ENCODE measurements at places on chromosomes 11 and 22. TPM values are rescaled to one million over a fixed set of nuclear protein-coding genes. Genes with fewer than 3 reads are reported as not detected.
A peak's percentile ranks its signal among the peaks of the same experiment; 100 is the strongest.

DNA sequence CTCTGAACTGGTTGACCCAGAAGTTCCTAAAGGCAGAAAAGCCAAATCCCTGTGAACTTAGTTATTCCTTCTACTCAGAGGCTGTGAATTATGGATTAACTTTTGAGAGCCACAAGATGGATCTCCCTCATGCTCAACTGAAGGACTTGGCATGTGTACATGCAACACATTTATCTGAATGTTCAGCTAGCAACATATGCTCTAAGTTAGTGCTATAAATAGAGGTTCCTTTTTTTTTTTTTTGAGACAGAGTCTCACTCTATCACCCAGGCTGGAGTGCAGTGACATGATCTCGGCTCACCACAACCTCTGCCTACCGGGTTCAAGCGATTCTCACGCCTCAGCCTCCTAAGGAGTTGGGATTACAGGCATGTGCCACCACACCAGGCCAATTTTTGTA lies 40.1 kb downstream of the EIF4ENIF1 start:
- peak; percentile 18 for DNase-seq

DNA sequence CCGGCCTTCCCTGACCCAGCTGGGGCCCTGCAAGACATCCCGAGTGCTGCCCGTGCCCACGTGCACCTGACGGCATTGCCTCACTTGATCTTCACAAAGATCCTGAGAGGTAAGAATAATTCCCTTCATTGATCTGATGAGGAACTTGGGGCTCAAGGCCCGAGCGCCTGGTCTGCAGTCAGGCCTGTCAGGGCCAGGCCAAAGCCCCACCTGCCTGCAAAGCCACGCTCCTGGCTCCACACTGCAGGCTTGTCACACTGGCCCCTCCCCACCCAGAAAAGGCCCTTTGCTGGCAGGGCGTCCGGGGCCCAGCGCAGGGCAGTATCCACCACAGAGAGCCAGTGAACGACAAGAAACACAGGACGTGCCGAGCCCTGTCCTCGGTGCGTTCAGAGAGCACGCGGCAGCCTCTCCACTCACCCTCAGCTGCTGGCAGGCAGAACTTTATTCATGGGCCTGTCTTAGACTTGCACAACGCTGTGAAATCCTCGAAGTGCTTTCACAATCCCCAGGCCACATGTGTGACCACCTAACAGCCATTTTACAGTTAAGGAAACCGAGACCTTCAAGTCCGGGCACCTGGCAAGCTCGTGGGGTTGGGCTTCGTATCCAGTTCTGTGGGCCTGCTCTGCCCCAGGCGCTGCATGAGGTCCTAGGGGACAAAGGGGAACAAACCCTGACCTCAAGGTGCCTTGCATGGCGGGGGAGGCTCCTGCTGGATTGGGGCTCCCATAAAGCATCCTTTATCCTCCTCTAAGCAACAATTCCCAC lies 14.8 kb downstream of the KIAA0930 start:
- DNase-seq, result no peak

GRCh38 chr11:111605681-111606080 lies 3.4 kb downstream of the SIK2 start:
- no peak for DNase-seq

WT1 gene
- not detected for polyA plus RNA-seq

DNA sequence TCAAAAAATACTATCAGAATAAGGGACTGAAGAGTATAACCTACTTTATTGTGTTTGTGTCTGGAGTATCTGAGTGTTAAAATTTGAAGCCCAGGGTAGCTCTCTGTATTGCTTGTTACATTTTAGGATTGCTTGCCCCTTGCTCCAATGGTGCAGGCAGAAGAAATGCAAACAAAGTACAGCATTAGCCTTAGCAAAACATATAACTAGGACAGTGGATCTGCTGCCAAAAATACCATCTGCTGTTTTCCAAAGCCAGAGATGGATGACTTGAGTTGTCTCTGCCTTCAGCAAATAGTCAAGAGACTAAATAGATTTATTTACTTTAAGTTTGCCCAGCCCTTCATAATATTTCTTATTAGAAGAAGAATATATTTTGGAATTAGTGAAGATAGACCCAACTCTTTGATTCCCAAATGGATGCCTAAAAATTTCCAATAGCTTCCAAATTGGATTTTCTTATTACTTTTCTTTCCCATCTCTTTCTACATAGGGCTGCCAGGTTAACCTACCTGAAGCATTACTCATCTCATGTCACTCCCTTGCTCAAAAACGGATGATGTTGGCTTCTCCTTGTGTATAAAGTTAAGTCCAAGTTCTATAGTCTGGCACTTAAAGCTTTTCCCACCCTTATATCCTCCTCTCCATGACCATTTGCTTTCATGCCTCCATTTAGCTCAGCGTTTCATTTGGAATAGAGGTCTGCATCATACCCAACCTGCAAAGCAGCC lies 66.3 kb downstream of the LDLRAD3 start:
- DNase-seq, result peak; percentile 93

DNA sequence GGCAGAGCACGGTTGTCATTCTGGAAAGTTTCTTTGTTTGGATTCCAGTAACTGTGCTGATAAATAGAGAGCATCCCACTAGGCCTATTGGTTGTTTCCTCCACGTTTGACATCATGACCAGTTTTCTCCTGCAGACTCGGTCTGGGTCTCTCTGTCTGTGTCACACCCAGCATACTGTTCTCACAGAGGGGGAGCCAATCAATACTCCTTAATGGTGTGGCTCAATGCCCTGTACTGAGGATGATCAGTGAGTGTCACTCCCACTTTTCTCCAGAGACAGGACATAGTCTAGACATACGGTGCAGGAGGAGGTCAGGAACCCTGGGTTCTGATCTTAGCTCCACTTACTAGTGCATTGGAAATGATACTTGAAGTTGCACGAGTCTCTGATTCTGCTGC lies 88.2 kb upstream of the BLID start:
- DNase-seq, result no peak

GRCh38 chr11:83819931-83820549 lies 533.9 kb upstream of the CCDC90B start:
- peak; percentile 88 for DNase-seq

- no peak for DNase-seq
Measured at GRCh38 chr22:35777335-35777975, 59.8 kb downstream of the APOL5 start.
